IMR-90 (cell line): ENCODE measurements at places on chromosomes 2 and 18. TPM values are rescaled to one million over a fixed set of nuclear protein-coding genes. Genes with fewer than 3 reads are reported as not detected.

- peak; percentile 6 for DNase-seq
These were observed 230.0 kb downstream of the ACTR3 start for GRCh38 chr2:114119862-114120261.

GRCh38 chr2:96830044-96830562, 13.7 kb downstream of the ANKRD23 start:
- DNase-seq = no peak

GRCh38 chr2:18825838-18826237, 236.5 kb upstream of the NT5C1B start:
- no peak for DNase-seq

GRCh38 chr2:109279243-109279860, 150.3 kb downstream of the SH3RF3 start:
- peak; percentile 81 for DNase-seq

- no peak for DNase-seq
These were observed 85.7 kb downstream of the CEP192 start for GRCh38 chr18:13076886-13077285.

DNA sequence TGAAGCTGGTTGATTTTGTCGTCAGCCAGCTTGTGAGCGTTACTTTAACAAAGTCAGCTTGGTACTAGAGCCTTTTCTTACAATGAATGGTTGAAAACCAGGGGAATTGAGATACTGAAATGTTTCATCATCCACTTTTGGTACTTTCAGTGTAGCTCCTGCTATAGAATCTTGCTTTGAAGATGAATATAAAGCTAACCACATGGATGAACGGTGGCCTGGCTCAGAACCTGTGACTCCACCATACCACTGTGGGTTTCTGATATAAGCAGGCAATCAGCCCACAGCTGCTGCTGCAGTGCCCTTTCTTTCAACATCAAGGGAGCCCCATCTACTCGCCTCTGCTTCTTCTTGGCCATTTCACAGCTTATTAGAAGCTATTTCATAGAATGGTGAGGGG, 53.2 kb upstream of the GPR45 start:
- DNase-seq = no peak

DNA sequence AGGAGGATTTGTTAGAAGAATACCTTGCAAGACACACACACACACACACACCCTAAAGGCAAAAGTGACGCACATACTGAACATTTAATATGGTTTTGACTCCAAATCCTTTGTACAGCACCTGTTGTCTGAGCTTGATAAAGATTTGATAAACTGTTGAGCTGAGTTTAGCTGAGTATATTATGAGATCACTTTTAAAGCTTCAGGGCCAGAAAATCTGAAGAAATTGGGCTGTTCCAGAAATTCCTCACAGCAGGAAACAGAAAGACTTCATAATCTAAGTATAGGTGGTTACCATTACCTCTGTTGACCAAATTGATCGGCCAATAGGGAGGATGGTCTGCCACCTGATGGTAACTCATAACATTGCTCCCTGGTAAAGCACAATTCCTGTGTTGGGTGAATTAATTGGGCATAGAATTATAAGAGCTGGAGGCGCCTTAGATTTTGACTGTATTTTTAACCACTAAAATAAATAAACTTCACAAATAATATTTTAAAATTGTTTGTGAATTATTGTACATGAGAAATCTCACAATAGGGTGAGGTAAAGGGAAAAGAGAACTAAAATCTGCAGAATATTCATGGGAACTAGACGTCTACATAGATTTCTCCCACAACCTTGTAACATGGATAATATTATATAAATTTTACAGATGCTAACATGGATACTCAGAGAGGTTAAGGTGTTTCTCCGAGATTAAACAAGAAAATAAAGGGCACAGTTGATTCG, 21.8 kb upstream of the RPIA start:
- peak; percentile 52 for DNase-seq

GRCh38 chr2:178530625-178531142, 50.4 kb downstream of the PLEKHA3 start:
- no peak for DNase-seq

- no peak for DNase-seq
These were observed 18.9 kb downstream of the GRHL1 start for GRCh38 chr2:9970200-9971044.

LRRC30 gene
- not detected in 2 replicates for total RNA-seq

DIPK1C gene
- total RNA-seq = not detected in 2 replicates

NR4A2 gene
- total RNA-seq = 0.72 and 2.8 TPM in 2 replicates
